SK-N-MC (cell line): ENCODE measurements at places on chromosomes 11 and 22.

- no peak for DNase-seq
Measured at GRCh38 chr11:102868339-102868738, 6.4 kb downstream of the MMP12 start.

- DNase-seq = no peak
Measured at GRCh38 chr11:3641701-3642070, at the start of gene ART5. Gene ART5, minus strand, starts transcription at chr11:3641992. Its CDS starts 130 bp downstream, at chr11:3641862.

DNA sequence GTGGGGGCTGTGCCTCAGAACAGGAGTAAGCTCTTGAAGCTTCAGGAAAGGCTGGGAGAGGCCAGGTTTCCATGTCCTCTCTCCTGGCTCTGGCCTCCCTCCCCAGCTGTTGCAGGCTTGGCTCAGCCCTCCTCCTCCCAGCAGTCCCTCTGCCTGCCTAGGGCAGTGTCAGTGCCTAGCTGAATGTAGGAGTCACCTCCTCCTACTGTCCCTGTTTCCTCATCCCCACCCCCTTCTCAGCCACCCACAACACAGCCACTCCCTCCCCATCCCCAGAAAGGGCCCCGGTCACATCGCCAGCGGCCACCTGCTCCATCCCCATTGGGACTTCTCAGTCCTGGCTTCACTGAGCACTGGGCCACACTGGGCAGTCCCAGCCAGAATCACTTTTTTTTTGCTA is 2.9 kb upstream of the FBLN1 start:
- DNase-seq = no peak

- peak; percentile 28 for DNase-seq
Measured at GRCh38 chr11:96393753-96394348, 4.0 kb downstream of the JRKL start.

GRCh38 chr11:131916638-131917037 is 546.2 kb downstream of the NTM start:
- DNase-seq = no peak

- DNase-seq = no peak
Measured at GRCh38 chr22:38171927-38172831, 9.5 kb downstream of the PLA2G6 start.

GRCh38 chr11:65899356-65900124 is 648 bp downstream of the FOSL1 start:
- no peak for DNase-seq

DNA sequence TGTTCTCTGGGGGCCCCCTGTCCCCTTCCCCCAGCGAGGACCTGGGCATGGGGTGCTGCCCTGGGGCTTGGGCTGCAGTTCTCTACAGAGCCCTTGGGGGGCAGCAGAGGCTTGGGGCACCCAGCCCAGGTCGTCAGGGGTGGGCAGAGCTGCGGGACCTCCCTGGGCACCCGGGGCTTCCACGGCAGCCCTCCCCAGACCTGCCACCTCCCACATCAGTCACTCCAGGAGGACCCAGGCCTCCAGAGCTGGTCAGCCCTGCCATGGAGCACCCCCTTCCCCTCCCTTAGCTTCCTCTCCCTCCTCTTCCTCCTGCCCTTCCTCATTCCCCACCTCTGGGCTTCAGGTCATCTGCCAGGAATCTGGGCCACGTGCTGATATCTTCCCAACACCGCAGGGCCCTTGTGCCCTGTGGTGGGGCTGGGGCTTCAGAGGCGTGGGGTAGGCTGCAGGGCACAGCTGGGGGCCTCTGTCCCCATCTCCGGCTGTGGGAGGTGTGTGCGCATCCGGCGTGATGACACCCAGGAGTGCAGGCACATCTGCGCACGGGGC is 5.8 kb downstream of the TSPAN4 start:
- DNase-seq = no peak

GRCh38 chr22:42412744-42413333 is 19.4 kb downstream of the NFAM1 start:
- DNase-seq = no peak

- DNase-seq = no peak
Measured at GRCh38 chr11:65194564-65194963, 12.8 kb downstream of the CAPN1 start.

DNA sequence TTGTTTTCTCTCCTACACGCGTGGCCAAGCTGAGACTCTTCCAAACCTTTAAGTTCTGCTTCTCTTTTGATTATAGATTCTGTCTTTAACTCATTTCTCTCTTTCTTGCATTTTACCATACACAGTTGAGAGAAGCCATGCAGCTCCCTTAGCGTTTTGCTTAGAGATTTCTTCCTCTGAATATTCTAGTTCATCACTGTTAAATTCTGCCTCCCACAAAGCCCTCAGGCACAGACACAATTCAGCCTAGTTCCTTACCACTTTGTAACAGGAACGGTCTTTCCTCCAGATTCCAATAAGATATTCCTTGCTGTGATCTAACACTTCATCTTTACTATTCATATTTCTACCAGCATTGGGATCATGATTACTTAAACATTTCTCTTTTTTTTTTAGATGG is 24.7 kb upstream of the CD81 start:
- no peak for DNase-seq

DNA sequence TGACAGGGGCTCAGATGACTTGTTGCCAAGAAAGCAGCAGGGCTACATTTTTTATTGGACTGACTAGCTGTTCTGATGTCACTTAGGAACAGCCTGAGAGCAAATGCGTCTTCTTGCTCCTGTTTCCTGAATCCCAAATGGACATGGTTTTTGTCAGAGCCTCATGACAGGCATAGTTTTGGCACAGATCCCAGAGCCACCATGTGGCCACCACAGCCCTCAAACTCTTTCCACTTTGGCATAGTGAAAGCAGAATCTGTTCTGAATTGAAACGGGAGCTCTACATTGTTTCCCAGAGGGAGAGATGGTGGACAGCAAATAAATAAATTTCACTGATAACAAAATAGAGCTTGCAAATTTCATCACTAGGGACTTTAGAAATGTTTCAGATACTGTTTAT is 222.2 kb downstream of the C11orf87 start:
- DNase-seq = peak; percentile 67

DNA sequence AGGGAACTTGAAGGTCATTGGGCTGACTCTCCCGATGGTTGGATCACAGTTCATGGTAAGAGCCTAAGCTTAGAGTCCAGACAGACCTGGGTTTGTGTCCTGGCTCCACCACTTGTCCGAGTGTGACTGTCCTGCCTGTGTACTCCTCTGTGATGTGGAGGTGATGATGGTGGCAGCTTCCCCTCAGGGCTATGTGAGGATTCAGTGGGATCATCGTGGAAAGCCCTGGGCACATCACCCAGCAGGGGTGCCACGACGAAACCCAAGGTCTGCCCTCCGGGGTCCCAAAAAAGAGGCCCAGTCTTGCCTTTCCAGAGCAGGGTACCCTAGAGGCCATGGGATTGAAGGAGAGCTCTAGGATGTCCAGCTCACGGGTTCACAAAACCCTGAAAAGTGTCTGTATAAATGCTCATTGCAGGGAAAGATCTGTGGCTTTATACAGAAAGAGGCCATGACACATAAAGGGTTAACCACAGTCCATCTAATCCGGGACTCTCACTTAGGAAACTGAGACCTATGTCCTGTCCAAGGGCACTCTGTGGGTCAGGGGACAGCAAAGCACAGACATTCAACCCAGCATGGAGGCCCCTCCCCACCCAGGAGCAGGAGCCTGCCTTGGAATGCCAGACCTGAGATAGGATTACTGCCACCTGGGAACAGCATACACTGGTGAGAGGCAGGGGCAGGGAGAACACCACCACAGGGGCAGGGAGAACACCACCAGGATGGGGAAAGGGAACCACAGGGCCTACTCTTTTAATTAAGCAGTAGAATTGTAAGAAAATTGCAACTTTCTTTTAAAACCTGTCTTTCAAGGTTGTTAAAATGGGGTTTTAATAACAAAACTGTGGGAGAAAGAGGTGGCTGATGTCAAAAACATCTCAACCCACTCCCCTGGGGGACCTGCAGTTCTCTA is 51.3 kb downstream of the IGLL5 start:
- no peak for DNase-seq

GRCh38 chr22:23149743-23150238 is 4.5 kb downstream of the RAB36 start:
- DNase-seq = no peak

- no peak for DNase-seq
Measured at GRCh38 chr11:94666792-94667721, 99.9 kb downstream of the PIWIL4 start.

DNA sequence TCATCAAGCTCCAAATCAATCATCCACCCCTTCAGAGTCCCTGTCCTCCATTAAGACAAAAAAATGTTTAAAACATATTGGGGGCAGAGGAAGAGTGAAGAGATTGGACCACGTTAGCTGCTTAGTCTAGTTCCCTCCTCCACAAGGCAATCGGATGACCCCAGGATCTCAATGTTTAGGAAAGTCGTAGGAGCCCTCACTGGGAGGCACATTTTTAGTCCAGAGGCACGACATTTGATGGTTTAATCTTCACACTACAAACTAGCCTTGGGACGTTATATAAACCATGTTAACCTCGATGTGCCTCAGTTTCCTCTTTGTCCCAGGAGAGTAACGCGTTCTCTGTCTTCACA is 588 bp upstream of the FAT3 start:
- no peak for DNase-seq

- DNase-seq = no peak
Measured at GRCh38 chr11:45076761-45077160, 69.7 kb upstream of the PRDM11 start.

DNA sequence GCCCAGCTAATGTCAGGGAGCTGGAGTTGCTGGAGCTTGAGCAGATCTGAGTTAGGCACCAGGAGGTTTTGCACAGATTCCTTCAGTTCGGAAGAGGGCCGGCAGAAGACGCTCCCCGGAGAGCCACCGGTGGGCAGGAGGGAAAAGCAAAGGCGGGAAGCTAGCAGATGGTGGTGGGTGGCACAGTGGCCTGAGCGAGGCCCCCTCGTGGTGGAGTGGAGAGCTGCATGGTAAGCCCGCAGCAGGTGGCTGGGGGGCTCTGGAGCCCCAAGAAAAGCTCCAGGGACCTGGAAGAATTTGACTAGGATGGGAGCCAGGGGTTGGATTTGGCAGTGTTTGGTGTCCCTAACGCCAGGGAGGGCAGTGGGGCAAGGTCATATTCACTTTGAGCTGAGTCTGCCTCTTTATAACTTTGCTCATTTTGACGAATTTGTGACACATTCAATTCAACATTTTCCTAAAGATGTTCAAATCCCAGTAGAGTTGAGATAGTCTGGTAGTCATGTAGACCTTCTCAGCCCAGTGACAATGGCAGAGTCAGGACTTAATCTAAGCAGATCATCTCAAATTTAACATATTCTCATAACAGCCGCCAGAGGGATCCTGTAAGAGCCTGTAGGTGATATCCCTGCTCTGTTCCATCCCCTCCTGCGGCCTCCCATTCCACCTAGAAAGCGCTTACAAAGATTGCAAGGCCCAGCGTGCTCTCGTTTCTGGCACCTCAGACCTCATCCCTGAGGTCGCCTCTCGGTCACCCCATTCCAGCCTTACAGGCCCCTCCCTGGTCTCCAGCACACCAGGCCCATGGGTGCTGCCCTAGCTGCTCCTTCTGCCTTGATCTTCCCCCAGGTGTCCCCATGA is 57.9 kb downstream of the TRIM29 start:
- DNase-seq = no peak

GRCh38 chr11:114076921-114077331 is 17.4 kb downstream of the ZBTB16 start:
- peak; percentile 84 for DNase-seq

DNA sequence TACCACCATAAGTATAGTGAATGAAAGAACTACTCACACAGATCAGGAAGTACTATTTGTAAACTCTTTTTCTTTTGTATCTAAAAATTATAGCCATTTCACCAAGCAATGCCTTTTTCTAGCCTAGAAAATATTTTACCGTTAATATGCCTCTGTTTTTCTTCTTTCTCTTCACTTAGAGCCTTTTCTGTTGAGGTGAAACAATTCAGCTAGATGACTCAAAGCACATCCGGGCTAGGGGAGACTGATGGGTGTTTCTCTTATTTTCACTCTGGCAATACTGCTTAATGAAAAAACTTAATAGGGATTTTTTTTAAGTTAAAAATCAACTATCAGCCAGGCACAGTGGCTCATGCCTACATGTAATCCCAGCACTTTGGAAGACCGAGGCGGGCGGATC is 93.3 kb downstream of the SGSM3 start:
- DNase-seq = no peak

GRCh38 chr22:22942511-22943329 is 55.1 kb downstream of the IGLL5 start:
- DNase-seq = peak; percentile 39

DNA sequence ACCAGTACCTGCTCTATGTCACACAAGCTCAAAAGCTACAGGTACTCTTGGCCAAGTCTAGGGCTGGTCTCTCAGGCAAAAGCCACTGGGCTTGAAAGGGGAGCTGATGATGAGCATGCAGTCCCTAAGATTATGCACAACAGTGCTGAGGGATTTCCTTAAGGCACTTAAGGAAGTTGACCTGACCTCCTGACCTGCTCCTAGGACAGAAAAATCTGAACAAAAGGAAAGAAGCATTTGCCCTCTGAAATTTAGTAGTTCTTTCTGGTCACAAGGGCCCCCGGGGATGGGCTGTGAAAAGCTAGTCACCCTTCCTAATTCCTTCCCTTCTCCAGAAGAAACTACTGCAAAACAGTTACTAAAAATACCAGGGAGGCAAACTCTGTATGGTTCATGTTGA is 83.6 kb upstream of the PHOX2A start:
- DNase-seq = no peak

- DNase-seq = no peak
Measured at GRCh38 chr22:32396746-32397145, 15.3 kb downstream of the RTCB start.

GRCh38 chr11:11895672-11896071 is 53.9 kb downstream of the USP47 start:
- DNase-seq = no peak

GRCh38 chr22:49393526-49393925 is 434.1 kb downstream of the BRD1 start:
- DNase-seq = no peak

DNA sequence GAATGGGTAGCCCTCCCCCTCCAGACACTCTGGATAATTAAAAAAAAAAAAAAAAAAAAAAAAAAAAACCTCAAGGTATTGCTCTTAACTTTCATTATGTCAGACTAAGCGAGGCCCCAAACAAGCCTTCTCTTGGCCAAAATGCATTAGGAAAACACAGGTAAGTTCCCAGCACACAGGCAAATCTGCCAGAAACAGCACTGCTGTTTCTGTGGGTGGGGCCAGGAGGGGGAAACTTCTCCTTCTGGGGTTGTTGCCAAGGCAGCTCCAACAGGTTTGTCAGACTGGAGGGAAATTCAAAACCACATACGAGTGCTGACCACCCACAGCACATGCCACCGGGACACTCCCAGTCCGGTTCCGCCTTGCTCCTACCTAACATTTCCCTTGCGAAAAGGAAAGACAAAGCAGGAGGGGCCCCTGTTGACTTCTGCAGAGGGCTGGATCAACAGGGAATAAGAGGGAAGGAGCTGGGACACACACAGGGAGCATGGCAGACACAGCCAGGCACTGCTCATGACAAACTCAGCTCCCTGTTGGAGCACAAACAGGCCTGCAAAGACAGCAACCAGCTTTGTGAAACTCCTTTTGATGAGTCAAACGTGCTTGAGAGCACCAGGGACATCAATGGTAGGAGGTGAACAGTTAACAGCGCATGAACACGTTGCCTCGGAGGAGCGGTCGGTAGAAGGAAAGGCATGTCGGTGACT is 55.0 kb downstream of the MYH9 start:
- DNase-seq = no peak
